ENCODE measurements at places on chromosomes 13 and 19.

- DNase-seq = no peak
Observed at GRCh38 chr19:4369888-4370260, 26.5 kb downstream of the MPND start.

GRCh38 chr19:41434450-41434849 is 5.3 kb downstream of the DMAC2 start:
- DNase-seq = no peak

DNA sequence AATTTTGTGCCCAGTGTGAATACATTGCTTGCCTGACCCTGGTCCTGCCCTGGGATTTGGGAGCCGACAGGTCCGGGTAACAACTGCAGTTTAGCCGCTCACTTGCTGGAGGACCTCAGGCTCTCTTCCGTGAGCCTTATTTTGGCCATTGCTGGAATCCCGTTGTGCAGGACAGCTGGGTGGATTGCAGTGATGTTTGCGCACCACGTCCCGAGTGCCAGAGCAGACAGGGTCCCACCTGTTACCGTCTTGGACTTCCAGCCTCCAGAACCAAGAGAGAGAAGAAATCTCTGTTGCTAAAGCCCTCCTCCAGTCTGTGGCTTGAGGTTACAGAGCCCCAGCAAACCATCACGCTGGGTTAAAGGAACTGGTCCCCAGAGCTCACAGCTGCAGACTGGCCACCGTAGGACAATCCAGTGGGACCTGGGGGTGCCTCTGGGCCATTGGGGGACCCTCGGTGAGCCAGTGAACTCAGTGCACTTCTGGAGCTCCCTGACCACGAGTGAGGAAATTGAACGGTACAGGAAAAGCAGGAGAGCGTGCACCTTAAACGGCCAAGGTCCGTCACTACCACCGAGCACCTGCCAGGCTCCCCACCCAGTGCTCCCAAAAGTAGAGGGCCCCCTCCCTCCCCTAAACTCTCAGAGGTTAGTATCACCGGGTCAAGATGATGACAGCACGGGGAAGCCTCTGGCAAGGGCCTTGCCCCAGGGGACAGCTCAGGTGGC is 92.9 kb downstream of the GNG7 start:
- no peak for DNase-seq

- DNase-seq = peak; percentile 90
Observed at GRCh38 chr19:47713046-47714021, at the start of gene EHD2. TSS of gene EHD2 (plus strand) at chr19:47713422. CDS start at chr19:47716613, 3,191 bp downstream.

DNA sequence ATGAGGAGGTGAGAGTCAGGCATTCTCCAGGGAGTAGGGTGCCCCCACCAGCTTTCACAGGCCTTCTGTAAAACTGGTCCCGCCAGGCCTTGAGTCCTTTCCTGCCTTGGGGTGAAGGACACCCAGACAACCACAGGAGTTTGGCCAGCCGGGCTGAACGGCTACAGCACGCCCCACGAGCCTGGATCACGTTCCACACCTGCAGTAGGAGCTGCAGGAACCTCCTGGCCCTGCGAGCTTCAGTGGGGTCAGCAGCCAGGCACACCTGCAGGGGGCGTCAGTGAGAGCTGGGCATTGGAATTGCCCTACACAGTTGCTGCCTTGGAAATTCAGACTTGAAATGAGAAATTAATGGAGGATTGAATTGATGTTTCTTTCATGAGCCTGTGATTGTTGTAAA is 45.7 kb downstream of the COL4A2 start:
- DNase-seq = no peak

- peak; percentile 67 for DNase-seq
Observed at GRCh38 chr19:18480006-18480691, 41.7 kb downstream of the ELL start.

- no peak for DNase-seq
Observed at GRCh38 chr13:34076319-34076718, 258.4 kb downstream of the RFC3 start.

- peak; percentile 48 for DNase-seq
Observed at GRCh38 chr13:49400755-49401659, 42.9 kb downstream of the CAB39L start.

DNA sequence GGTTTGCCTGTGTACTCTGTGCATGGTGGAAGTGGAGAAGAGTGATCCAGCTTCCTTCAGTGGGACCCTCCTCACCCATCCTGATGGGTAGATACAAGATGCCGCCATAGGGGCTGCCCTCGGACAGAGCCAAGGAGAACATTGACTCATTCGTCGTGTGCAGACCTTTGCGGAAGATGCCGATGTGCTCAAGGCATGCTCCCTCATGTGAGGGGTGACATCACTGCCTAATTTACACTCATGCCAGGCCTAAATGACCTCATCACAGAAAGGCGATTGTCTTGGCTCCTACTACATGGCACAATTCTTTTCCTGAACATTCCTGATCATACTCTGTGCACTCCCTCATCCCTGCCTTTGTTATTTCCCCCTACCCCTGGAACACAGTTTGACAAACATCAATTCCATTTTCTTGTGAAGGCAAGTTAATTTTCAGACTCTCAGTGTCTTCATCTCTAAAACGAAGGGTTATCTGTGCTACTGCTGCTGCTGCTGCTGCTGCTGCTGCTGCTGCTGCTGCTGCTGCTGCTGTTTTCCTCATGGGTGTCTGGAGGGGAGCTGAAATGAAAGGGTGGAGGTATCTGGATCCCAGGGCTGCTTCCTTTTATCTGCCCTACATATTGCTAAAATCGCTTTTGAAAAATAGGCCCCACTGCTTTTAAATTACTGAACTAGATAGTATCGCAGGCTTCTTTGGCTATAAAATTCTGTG is 146.5 kb upstream of the ARGLU1 start:
- DNase-seq = no peak

DNA sequence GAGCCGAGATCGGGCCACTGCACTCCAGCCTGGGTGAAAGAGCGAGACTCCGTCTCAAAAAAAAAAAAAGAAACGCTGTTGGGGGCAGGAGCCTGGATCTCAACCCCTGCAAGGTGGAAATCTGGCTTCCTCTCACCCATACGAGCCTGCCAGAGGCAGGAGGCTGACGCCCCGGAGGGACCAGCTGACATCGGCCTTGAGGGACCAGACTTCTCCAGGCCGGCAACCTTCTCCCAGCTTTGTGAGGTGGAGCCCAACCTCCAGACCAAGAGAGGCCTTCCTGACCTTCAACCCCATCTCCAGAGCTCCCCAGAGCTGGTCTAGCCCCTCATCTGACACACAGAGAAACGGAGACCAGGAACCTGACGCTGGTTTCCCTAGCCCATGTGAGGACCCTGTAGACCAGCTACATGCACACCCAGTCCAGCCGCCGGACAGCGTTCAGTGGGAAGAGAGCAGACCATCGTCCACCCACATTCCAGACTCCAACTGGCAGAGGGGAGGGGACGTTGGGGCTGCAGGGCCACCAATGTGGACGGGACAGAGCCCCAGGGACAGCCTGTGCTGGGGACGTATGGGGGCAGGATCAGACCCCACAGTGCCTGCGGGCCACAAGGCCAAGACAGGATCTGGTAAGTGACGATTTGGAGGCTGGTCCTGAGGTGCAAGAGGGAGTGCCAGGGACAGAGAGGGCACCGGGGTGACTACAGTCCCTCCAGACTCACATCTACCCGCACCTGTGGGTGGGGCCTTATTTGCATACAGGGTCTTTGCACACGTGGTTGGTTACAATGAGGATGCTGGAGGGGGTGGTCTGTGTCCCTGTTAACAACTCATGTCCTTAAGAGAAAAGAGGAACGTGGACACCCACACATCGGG is 11.4 kb downstream of the SBNO2 start:
- DNase-seq = no peak

DNA sequence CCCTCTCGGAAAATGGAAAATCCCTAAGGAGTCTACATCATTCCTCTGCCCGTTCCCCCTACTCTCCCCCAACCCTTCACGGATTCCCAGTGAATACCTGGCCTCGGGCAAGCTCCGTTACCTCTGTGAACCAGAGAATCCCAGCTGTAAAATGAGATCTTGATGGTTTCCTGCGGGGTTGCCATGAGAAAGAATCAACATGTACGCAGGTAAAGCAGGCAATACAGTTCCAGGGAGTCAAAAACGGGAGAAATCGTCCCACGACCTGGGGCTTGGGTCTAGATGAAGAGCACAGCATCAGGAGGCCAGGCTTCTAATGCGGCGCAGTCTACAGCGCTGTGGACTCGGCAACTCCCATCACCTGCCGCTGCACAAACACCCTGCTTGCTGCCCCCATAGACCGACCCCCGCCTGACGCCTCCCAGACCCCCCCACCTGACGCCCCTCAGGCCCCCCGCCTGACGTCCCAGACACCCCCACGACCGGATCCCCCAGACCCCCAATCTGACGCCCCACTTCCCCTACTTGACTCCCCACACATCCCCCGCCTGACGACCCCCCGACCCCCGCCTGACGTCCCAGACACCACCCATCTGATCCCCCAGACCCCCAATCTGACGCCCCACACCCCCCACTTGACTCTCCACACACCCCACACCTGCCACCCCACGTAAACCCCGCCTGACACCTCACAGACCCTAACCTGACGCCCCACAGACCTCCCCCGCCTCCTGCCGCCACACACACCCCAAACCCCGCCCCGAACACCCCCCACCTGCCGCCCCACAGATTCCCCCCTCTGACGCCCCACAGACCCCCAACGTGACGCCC is 680 bp downstream of the LIG4 start:
- DNase-seq = peak; percentile 44

GRCh38 chr13:99254830-99255229 is 3.3 kb downstream of the GPR18 start:
- DNase-seq = no peak

DNA sequence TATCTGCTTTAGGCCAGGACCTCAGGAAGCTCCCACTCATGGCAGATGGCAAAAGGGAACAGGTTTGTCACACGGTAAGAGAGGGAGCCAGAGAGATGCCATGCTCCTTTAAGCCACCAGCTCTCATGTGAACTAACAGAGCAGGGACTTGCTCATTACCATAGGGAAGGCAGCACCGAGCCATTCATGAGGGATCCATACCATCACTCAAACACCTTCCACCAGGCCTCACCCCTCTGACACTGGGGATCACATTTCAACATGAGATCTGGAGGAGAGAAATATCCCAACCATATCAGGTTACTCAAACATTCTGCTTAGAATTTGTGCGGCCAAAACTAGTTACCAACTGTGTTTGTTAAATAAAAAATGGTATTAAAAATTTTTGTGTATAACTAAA is 427.0 kb downstream of the UQCRFS1 start:
- no peak for DNase-seq

DNA sequence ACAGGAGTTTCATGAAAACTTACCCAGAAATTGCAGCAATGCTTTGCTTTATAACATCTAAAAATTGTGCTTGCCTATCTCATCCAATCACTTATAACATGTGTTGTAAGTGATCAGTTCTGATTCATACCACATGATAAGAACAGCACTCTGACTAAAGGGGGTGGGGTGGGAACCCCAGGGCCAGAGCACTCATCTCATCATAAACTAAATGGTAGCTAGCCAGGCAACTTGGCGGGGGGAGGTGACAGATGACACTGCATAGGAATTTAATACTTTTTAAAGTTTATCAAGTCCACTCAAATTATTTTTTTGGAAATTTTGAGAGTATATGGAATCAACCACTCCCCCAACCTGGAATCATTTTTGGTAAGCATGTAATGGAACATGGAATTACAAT is 42.1 kb downstream of the FOXO1 start:
- DNase-seq = no peak

GRCh38 chr19:13024951-13025697 is 29.8 kb downstream of the NFIX start:
- peak; percentile 58 for DNase-seq

- DNase-seq = no peak
Observed at GRCh38 chr19:55080121-55080967, 4.7 kb downstream of the EPS8L1 start.

GRCh38 chr19:12064590-12065538 is at the start of gene ZNF844:
TSS of gene ZNF844 (plus strand) at chr19:12064731. CDS start at chr19:12064874, 143 bp downstream.
- peak; percentile 98 for DNase-seq

DNA sequence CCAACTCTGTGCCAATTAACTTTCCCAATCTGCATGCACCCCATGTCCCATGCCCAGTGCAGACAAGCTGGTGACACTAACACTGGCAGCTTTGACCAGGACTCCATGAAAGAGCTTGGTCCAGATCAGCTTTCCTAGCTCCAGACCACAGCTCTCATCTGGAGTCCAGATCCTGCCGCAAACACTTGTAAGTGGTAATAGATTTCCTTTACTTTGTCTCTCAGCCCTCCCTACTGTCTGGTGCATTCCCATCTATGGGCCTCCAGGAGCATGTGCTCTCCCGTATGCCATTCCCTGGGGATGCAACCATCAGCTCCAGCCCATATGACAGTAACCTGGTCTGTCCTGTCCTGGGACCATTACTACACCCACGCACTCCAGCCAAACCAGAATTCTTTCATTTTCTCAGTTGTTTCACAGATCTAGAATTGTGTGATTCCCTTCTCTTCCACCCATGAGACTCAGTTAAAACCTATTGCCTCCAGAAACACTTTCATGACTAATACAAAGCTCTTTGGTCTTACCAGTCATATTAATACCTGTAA is 4.9 kb upstream of the STARD13 start:
- DNase-seq = no peak

DNA sequence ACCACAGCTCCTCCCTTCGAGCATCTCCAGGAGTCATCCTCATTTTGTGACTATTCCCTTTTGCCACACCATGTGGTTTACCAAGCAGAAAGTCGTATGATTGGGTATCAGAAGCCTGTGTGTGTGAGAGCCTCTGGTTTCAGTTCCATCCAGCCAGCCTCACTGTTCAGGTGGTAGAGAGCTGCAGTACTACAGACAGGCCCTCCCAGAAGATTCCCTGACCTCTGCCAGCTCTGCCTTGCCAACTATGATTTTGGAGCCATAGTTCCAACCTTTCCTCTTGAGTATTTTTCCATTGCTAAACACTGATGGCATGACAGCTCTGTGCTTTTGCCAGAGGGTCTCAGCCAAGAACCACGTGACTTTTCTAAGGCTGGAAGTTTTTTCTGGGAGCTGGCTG is 82.5 kb downstream of the DHRS12 start:
- no peak for DNase-seq

DNA sequence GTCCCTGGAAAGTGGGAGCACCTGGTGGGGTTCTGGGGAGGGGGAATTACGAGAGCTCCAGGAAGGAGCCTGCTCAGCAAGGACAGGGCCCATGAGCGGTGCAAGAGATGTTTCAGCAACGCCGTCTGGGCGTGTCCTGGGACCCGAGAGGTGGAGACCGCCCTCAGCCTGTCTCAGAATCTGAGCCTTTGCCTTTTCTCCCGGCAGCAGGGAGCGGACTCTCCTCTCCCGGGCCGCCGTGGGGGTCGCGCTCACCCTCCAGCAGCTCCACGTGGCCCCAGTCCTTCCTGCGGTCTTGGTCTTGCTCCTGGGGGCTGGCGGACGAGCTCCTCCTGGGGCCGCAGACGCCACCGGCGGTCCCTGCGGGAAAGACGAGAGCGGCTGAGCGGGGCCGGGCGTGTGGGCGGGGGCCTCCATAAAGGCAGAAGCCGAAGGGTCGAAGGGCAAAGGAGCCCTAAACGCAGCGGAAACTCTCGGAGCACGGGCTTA is 714 bp downstream of the POLRMT start:
- no peak for DNase-seq

- DNase-seq = no peak
Observed at GRCh38 chr13:110150384-110151101, 156.4 kb downstream of the COL4A1 start.

GRCh38 chr13:79663435-79663834 is 182.5 kb downstream of the NDFIP2 start:
- no peak for DNase-seq
